CD4-positive, alpha-beta T cell treated with Interleukin-4 for 4 hours (primary cell): ENCODE measurements at places on chromosomes 6 and 20.

GRCh38 chr6:113978084-113978675 lies 7.2 kb upstream of the HDAC2 start:
- no peak for DNase-seq

DNA sequence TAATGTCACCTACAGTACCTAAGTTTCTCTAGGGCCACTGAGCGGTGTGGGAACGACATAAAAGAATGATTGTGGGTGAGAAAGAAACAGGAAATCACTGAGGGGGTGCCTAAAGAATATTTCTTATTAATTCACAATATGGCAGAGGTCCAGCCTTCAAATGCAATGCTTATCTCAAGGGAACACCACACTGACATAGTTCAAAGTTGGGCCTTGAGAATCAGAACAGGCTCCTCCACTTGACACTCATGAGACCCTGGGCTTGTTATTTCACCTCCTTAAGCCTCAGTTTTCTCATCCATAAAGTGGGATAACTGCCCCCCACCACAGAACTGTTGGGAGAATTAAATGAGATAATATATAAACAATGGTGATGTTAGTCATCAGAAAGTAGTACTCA lies 40.4 kb upstream of the ARHGAP18 start:
- DNase-seq, result peak; percentile 45

DNA sequence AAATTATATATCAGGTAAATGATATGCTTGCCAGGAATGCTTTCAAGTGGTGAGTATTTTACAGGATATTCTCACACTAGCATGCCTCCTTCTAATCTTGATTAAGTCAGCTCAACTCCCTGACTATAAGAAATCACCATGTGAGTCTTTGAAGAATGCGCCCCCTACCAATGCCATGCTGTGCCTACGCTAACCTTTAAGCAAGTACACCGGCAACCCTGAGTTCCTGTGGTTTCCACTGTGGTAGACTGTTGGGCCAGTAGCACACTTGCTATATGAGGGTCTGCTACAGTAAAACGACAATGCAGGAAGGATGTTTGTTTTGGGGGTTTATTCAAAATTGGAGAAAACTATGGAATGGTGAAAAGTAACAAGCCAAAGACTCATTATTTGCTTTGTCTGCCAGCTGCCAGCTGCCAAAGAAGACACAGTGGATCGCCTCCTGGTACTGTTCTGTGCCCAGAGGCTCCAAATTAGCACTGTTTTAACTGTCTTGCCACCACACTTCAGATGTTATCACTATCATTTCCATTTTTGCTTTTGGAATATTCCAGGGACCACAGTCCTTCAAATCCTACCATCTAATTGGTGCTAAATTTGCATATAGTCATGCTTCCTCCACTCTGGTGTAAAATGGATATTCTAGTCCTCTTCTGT lies 333.5 kb downstream of the RNGTT start:
- DNase-seq, result no peak

DNA sequence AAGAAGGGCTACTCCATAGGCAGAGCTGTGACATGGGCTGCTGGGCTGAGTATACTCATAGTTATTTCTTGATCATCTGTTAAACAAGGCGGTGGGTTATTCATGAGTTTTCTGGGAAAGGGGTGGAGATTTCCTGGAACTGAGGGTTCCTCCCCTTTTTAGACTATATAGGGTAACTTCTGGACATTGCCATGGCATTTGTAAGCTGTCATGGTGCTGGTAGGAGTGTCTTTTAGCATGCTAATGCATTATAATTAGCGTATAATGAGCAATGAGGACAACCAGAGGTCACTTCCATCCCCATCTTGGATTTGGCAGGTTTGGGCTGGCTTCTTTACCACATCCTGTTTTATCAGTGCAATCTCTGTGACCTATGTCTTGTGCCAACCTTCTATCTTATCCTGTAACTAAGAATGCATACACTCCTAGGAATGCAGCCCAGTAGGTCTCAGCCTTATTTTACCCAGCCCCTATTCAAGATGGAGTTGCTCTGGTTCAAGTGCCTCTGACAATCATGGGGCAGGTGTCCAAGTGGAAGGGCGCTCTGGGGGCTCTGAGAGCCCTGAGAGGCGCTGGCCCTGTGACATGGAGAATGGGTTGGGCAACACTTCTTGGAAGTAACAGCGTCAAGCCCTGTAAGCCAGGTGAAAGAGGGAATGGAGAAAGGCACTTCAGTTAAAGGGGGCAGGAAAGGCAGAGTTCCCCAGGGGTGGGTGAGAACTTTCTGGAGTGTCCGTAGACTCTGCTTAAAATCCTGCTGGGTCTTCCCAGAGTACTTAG lies 354.2 kb upstream of the SULF2 start:
- no peak for DNase-seq

GRCh38 chr20:19000078-19000477 lies 186.5 kb downstream of the SCP2D1 start:
- no peak for DNase-seq

DNA sequence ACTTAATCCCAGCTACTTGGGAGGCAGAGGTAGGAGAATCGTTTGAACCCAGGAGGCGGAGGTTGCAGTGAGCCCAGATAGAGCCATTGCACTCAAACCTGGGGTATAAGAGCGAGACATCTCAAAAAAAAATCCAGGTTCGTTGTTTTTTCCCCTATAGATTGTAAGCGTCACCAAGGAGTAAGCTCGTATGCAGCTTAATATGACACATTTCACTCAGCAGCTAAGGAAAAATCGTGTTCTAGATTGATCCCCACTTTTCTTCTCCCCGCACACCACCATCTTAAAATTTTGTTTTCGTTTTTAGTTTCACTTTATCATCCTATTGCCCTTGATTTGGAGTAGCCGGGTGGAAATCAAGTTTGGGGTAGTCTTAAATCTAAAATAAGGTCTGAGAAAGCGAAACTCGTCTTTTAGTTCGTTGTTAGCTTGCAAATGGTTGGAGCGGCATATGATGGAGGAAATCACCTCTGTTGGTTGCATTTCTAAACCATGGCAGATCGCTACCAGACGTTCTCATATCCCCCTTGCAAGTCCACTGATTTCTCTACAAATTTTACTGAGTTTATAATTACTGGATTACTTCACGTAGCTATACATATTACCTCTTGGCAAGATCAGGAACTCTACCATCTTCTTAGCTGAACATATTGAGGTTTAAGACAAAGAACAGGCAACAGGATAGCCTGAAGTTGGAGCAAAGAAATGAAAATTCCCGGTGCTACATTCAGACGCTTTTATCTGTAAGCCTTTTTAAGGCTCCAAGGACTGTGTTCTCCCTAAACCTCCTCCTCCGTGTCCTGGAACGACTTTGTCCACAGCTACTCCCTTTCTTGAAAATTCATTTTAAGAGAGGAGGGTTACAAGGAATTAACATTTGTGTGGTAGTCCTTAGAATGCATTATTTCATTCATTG lies 91.1 kb upstream of the BTN3A2 start:
- DNase-seq, result peak; percentile 67

DNA sequence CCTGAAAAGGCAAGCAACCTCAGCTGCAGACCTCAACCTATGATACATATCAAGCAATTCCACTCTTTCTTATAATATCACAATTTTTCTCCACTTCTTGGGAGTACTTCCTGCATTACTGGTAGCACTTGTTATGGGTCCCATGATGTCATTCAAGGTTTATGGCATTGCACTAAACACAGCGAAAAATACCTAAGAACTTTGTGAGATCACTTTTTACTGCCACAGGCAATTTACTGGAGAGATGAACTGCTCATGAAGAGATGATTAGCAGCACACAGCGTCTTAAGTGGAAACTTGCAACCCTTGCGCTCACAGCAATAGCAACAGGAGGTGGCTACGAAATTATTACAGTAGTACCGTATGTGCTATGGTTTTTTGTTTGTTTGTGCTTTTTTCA lies 19.3 kb upstream of the RIMS4 start:
- DNase-seq, result no peak

GRCh38 chr6:36381502-36382389 lies 5.7 kb downstream of the ETV7 start:
- no peak for DNase-seq

- DNase-seq, result no peak
These were observed 19.8 kb upstream of the SIM1 start for GRCh38 chr6:100484474-100484873.

GRCh38 chr6:123518441-123519188 lies 118.1 kb downstream of the TRDN start:
- DNase-seq, result no peak

DNA sequence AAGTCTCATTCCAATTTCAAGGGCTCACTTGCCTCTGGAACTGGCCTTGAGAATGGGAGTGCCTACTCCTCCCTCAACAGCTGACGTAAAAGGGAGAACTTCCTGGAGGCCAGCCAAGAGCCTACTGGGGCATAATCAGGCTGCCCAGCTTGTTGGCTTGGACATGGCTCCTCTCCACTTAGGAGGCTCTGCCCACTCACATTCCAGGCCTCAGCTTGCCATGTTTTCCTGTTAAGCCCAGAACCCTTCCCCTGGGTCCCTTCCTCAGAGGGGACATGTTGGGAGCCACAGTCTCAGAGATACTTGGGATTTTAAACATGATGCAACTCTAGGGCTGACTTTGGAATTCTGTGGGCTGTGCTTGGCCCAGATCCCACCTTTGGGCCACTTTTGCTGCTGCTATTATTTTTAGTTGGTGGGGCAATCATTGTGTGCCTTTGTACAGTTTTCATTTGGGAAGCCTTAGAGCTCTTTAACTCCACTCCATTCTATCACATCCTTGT lies 31.5 kb upstream of the ADTRP start:
- DNase-seq, result no peak

DNA sequence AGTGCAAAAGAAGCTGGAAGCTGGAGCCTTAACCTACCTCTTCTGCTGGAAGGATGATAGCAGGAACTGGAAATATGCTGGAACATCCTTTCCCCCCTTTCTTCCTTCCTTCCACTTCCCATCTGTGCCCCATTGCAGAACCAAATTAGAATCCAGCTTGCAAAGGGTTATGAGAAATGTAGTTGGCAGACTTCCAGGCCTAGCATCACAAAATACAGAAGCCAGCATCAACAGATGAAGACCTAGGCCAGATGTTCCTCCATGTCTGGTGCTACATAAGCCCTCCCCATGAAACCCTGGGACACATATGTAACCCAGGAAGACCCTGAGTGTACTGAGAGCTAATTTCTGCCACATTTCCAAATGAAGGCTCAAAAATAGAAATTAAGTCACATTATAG lies 40.0 kb upstream of the TFAP2B start:
- no peak for DNase-seq

GRCh38 chr20:41213150-41213820 lies 75.9 kb downstream of the PLCG1 start:
- DNase-seq, result no peak

- DNase-seq, result no peak
These were observed 93.7 kb downstream of the ASXL1 start for GRCh38 chr20:32451682-32452461.

- no peak for DNase-seq
These were observed 3.4 kb upstream of the SHPRH start for GRCh38 chr6:145967549-145967948.

GRCh38 chr20:14374196-14374595 lies 36.8 kb upstream of the FLRT3 start:
- no peak for DNase-seq

DNA sequence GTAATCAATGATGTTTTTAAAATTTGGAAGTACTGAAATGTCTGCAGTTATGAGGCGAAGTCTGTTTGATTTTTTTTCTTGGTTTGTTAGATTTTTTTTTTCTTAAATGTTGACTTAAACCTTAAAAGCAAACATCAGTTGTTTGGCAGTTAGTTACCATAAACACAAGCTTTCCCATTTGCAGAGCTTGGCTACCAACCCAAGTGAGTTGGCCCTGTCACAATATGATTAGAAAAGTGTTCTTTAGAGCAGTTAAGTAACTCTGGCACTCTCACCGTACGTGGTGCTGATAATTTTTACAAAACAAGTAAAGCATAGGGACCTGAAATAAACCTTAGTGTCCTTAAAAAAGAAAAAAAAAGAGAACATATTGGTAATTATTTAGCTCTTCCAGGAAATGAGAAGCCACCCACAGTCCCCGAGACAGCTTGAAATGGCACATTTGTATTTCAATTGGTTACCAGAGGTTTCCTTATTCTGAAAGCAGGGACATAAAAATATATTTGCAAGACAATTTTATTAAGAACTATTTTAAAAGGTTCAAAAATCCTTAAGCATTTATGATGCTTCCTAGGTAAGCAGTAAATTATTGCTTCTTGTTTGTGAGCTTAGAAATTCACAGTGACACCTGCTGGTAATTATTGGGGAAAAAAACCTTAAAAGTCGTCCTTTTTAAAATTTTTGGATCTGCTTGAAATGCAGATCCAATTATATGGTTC lies 3.9 kb downstream of the HEY2 start:
- DNase-seq, result peak; percentile 43

DNA sequence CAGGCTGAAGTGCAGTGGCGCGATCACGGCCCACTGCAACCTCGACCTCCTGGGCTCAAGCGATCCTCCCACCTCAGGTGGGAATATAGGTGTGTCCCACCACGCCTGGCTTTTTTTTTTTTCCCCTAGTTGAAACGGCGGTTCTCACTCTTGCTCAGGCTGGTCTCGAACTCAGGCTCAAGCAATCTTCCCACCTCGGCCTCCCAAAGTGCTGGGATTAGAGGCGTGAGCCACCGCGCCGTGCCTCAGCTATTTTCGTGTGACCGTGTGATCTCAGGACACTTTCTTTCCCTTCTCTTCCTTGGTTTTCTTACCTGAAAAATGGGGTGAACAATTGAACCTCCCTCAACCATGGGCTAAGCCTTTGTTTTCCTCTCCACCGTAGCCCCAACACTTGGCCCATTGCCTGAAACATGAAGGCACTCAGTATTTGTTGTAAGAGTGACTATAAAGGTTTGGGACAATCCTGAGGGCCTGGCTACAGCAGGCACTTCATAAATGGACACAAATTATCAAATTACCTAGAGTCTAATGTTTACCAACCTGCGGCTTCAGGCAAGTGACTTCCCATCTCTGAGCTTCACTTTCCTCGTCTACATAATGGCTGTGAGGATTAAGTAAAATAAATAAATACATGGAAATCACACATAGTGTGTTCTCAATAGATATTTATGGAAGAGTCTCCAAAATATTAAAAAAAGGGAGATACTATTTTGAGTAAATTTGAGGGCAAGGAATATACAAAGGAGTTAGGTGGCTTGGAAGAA lies 31.4 kb upstream of the ID1 start:
- no peak for DNase-seq

DNA sequence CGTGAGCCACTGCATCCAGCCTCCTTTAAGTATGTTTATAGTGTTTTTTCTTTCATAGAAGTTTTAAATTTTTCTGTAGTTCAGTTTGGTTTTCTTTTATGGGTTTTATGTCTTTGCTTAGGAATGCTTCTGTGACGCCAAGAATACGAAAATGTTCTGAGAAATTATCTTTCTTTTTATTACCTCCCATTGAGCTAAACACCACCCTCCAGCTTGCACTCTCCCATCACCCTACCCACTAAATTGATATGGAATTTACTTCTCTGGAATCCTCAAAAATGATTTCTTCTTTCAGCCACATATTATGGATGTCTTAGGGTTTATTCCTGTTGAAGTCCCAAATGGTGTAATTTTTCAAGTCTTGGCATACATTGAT lies 38.1 kb downstream of the JARID2 start:
- DNase-seq, result no peak

- no peak for DNase-seq
These were observed 771.0 kb downstream of the QKI start for GRCh38 chr6:164185471-164185871.
